Erythroblast (primary cell): ENCODE measurements at places on chromosomes 3 and 15.

GRCh38 chr3:38717355-38718240, 68.1 kb upstream of the SCN5A start:
- DNase-seq = peak; percentile 79

DNA sequence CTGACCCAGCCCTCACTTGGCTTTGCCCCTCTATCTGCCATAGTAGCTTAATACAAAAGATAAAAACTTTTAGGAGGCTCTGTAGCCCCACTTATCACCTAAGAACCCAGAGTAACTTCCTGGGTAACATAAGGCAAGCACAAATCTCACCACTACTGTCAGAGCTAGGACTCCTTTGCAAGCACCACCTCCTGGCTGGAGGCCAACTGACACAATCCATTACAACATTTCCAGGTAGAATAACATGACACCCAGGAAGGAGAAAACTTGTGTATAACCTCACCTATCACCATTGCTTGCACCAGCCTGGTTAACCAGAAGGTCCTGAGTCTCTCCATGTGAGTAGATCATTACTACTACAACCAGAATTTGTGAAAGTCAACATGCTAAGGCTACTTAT, 230.0 kb downstream of the TUSC7 start:
- DNase-seq = no peak

- no peak for DNase-seq
Measured at GRCh38 chr15:44722011-44722410, 10.7 kb downstream of the B2M start.

DNA sequence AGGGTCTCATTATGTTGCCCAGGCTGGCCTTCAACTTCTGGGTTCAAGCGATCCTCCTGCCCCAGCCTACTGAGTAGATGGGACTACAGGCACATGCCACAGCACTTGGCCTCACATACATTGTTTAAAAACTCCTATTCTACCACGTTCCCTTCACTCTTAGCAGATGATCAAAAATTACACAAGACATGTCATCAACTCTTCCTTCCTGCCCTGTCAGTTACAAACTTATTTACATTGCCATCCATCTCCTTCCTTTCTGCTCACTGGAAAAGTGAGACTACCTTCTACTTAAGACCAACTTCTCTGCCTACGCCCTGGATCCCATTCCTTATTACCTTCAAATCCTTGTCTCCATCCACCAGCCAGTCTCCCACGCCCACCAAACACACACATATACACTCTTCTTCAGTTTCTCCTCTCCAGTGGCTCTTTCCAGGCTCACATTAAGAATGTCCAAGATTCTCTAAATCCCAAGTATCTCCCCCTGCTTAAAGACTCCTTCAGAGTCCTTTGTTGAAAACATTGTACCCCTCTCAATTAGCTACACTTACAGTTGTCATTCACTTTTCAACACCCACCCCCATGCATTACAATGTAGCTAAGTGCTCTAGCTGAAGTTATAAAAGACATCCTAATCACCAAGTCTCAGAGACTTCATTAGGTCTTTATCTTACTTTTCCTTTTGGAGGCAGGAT, 4.3 kb downstream of the PEAK1 start:
- peak; percentile 44 for DNase-seq

- no peak for DNase-seq
Measured at GRCh38 chr3:141773676-141774075, 10.5 kb downstream of the GRK7 start.

GRCh38 chr15:48466820-48467219, 135.6 kb downstream of the DUT start:
- no peak for DNase-seq

DNA sequence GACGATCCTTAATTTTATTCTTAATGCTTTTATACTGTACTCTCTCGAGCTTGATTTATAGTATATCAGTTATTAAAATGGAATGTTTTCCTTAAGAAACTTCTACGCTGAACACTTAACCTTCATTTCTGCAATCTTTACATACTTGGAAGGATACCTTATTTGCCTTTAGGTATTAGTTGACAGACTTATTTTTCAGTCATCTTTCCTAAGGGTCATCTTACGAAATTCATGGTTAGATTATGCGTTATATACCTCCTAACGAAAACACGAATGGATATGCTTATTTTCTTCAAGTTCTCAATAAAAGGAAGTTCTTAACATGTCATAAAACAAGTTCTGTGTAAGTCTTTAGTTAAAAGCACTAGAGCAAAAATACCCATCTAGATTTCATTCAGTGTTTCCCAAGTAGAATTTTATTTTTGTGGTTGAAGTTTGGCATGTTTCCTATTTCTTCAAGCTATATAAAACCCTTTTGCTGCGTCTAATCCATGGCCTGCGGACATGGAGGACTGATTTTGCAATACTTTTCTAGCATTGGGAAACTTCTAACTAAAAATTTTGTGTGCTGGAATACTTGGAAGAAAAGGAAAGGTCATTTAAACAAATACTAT, 231.3 kb downstream of the TP63 start:
- no peak for DNase-seq

- DNase-seq = no peak
Measured at GRCh38 chr3:53754325-53754724, 91.9 kb downstream of the CHDH start.

DNA sequence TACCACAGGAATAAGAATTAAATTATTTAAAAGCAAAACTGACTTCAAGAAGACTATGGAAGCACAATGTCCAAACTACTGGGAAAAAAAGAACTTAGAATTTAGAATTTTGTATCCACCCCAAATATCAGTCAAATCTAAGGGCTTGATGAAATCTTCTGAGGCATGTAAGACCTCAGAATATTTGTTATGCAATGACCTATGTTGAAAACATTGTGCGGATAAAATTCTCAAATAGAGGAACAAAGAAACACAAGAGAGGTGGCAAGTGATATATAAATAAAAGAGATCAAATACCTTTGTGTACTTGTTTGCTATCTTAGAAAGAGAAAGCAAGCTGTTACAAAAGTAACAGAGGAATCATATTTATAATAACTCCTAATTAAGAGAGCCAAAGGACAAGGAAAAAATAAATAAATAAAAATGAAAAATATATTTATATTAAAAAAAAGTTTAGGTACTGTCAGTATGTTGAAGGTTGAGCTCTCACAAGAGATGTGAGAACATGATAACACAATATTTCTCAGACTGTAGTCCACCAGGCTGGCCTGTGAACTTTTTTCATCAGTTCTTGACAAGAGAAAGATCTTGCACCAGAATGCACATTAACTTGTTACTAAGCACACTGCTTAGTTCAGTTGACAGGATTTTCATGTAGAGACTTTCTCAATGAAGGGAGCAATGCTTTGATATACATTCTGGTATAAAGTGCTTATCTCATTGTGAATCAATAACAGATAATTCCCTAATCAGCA, 50.0 kb downstream of the CPA3 start:
- no peak for DNase-seq

- DNase-seq = no peak
Measured at GRCh38 chr3:157746391-157746790, 243.2 kb upstream of the VEPH1 start.
